Effector memory CD4-positive, alpha-beta T cell (primary cell): ENCODE measurements at places on chromosomes 4 and X.

DNA sequence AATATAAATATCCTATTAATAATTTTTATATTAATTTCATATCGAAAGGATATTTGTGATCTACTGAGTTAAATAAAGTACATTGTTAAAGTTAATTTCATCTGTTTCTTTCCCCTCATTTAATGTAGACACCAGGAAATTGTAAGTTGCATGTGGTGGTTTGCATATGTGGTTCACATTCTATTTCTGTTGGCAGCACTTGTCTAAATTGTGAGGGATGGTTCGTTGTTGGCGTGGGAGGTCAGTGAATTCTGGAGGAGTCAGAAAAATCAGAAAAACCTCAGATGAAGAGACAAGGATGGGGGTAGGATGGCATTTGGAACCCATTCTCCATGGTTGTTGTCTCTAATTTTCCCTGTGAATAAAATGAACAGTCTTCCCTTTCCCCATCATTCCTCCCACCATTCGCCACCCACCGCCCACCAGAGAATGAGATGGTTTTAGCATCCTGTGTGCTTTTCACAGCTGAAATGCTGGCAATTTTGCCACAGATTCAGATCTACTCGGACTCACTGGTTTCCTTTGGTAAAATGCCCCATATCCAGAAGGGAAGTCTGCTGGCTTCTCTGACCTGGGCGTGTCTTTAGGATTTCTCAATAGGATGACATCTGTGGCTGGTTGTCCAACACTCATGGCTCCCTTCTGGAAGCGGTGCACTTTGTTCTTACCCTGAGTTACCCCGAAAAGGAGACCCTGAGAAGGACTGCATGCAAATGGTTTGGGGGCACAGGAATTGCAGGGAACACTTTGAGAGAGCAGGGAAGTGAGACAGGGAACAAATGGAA lies 52.3 kb downstream of the LGI2 start:
- DNase-seq: no peak

- no peak for DNase-seq
These were observed 153.9 kb downstream of the KDR start for GRCh38 chr4:54971474-54971950.

- DNase-seq: no peak
These were observed 271.3 kb upstream of the FAT4 start for GRCh38 chr4:125043486-125043885.

DNA sequence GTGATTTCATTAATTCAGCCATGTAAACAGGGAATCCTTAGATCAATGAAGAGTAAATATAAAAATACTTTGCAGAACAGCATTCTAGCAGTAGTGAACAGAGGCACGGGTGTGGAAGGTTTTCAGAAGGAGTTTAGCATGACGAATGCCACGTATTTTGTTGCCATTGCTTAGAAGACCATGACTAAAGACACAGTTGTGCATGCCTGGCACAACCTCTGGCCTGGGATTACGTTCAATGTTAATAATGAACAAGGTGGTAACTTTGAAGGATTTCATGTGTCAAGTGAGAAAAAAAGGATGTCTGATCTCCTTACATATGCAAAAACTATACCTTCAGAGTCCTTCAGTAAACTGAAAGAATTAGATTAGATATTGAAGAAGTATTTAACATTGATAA lies 171.9 kb downstream of the MAGEB5 start:
- DNase-seq: no peak

DNA sequence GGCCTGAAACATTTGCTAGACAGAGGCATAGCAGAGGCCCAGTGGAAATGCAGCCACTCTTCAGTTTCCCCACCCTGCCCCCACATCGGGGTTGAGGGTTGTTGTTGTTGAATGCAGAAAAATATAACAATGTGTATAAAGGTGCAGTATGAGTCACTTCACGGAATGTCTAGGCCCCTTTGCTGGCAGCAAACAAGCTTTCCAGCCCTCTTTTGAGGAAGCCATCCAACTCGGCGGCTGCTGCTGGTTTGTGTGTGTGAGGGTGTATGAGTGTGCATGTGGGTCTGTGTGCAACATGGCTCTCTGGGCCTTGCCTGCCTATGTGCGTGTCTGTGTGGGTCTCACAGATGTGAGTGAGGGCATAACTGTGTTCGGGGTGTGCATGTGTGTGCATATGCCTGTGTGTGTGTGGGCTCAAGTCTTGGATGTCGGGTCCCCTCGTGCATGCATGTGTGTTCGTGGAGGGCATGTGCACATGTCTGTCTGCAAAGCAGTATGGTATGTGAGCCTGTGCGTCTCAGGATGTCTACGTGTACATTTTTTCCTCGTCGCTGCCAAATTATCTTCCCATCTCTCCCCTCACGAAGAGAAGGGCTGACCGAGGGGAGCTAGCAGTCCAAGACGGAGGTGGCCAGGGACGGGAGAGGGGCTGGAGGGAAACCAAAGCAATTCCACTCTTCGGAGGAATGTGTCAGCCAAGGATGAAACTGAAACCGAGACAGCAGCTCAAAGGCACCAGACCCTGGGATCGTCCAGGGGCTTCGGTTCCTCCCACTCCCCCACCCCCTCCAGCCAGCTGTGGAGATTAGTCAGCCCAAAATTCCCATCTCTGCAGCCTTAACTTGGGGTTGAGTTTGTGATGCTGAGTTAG lies 8.4 kb upstream of the ELF4 start:
- no peak for DNase-seq

DNA sequence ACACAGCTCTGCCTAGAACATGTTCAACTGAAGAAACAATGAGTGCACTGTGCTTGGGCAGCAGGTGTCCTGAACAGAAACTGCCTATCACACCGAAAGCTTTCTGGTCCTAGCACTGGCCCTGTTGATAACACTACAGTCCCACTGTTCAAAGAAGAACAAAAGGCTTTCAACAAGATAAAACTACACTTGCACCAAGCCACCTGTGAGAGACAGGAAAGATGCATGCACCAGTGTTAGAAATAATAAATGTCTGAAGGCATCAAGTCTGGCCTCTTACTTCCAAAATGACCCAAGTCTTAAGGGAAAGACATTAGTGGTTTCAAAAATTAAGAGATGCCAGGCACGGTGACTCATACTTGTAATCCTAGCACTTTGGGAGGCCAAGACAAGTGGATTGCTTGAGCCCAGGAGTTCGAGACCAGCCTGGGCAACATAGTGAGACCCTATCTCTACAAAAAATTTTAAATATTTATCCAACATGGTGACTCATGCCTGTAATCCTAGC lies 68.7 kb downstream of the APBB2 start:
- DNase-seq: no peak

DNA sequence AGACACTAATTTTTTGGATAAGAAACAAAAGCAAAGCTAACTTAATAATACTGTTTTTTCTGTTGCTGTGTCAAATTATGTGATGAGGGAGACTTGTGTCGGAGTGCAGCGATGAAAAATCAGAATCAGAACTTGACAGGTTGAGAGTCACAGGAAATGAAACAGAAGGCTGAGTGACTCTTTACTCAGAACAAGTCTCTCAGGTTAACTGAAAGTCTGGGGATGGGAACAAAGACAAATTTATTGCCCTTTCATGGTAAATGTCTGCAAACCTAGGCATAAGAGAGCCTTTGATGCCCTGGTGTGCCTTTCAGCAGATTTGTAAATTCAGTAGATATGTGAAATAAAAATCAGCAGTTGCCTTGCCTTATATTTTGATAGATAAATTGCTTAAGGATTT lies 96.0 kb downstream of the ADGRL3 start:
- no peak for DNase-seq

GRCh38 chrX:29023207-29023606 lies 436.0 kb downstream of the IL1RAPL1 start:
- DNase-seq: no peak

GRCh38 chr4:13329340-13329850 lies 154.7 kb downstream of the RAB28 start:
- no peak for DNase-seq

DNA sequence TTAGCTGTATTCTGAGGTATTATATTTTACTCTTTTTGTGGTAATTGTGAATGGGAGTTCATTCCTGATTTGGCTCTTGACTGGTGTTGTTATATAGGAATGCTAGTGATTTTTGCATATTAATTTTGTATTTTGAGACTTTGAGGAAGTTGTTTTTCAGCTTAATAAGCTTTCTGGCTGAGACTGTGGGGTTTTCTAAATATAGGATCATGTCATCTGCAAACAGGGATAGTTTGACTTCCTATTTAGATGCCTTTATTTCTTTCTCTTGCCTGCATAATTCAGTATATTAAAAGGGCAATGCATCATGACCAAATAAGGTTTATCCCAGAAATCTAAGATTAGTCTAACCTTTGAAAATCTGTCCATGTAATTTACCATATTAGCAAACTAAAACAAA lies 44.7 kb upstream of the EPGN start:
- DNase-seq: no peak

DNA sequence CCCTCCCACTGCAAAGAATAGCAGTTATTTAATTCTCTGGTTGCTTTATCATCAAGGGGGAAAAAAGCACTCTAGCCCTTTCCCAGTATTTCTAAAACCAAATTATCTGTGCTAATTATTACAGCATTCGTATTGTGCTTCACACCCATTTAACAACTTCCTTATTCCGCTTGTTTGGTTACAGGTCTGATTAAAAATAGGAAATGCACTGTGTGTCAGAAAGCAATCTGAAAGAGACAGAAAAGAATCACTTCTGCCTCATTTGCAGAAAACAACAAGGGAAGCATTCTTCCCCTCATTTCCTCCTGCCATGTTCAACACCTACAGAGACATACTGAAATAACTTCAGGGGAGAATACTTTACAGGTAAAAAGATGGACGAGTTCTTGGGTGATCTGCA lies 114.9 kb upstream of the MAP3K15 start:
- no peak for DNase-seq

DNA sequence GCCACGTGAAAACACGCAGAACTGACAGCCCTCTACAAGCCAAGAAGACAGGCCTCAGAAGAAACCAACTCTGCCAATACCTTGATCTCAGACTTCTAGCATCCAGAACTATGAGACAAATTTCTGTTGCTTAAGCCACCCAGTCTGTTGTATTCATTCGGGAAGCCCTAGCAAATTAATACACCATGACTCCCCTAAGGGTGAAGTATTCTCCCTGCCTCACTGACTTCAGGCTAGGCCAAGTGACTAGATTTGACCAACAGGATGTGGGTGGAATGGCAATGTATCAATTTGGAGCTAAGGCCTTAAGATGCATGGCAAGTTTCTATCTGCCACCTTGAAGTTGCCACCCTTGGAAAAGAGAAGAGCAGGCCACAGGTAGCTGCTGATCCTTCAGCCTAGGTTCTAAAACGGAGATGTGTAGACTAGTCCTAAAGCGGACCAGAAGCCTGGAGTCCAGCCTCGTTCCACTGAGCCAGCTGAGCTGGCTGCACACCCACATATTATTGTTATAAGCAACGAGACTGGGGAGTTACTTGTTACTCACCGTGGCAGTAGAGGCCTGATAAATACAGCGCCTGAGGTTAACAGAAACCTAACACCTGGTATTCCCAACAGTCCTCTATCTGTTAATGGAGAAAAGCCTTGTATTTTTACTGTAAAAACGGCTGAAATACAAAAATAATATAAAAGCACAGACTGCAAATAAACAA lies 16.4 kb downstream of the SCARB2 start:
- no peak for DNase-seq

DNA sequence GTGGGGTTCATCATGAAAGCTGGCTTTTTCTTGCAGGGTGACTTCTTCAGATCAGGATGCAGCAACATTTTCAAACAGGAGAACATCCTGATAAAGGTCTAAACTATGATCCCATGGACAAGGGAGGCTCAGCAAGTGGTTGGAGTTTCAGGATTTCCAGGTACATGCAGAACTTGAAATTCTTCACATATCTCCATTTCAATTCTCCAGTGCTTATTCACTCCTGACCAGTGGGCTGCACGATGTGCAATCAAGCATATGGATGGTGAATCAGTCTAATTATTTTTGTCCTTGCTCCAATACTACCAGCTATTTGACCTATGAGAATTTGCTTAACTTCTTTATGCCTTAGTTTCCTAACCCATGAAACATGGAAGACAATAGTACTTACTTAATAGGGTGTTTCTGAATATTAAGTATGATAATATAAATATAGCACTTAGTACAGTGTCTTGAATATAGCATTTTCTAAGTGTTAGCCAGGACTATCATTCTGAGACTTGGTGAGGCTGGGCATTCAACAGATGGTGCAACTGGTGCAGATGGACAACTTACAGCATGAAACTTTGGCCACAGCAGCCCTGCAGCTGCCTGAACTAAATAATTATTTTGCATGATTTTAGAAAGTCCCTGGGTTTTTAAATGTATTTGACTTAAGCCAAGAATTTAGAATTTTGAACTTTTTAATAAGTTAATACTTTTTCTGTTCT lies 92.4 kb downstream of the HPGD start:
- no peak for DNase-seq

DNA sequence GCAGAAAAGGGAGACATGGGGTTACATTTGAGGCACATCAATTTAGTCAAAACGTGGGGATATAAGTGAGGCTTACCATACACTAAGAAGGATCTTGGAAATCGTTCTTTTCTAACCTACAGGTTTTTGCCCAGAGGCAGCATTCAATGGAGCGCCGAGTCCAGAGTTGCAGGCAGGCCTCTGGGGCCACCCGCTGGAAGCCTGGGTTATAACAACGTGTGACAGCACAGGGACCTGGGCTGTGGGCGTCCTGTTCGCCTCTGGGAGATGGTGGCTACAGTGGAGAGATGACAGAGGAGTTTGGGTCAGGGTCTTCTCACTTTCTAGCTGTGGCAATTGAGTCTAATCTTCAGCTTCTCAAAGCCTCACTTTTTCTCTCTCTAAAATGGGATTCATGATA lies 53.9 kb downstream of the ENPP6 start:
- DNase-seq: no peak

- no peak for DNase-seq
These were observed 433.7 kb upstream of the AMOT start for GRCh38 chrX:113274345-113274744.

GRCh38 chr4:14299166-14299565 lies 671.6 kb upstream of the BOD1L1 start:
- DNase-seq: no peak

GRCh38 chr4:85953651-85954018 lies 406.2 kb downstream of the MAPK10 start:
- DNase-seq: no peak

GRCh38 chrX:40090050-40090804 lies 7.5 kb downstream of the BCOR start:
- no peak for DNase-seq

- DNase-seq: no peak
These were observed 42.4 kb downstream of the SLC7A11 start for GRCh38 chr4:138199568-138200235.

DNA sequence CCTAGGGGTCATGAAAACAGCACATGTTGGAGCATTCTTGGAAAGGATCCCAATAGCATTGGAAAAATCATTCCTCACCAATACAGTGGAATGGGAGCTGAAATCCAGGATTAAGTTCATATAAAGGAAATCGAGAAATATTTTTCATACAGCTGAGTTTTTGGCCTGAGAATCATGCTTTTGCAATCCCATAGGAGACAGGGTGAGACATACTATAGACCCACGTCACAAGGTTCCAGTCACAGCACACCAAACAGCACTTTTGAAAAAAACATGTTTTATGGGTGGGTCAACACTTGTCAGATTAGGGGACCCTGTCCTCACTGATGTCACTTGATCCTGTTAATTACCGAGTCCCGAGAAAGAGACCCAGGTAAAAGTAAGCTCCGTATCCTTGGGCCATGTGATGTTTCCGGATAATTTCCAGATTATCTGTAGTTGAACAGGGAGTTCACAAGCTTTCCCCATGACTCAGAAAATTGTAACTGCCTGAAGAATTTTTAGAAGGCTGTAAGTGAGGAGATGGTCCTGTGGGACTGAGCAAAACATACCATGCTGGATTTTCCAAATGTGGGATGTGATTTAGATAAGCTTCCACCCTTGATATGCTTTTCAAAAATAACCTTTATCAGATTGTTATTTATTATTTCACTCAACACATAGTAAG lies 80.9 kb upstream of the TLR3 start:
- no peak for DNase-seq

- no peak for DNase-seq
These were observed 78.2 kb downstream of the UNC5C start for GRCh38 chr4:95470622-95471021.
